Sigmoid colon (tissue), 7 donors: ENCODE measurements at places on chromosomes 12 and 14.

DNA sequence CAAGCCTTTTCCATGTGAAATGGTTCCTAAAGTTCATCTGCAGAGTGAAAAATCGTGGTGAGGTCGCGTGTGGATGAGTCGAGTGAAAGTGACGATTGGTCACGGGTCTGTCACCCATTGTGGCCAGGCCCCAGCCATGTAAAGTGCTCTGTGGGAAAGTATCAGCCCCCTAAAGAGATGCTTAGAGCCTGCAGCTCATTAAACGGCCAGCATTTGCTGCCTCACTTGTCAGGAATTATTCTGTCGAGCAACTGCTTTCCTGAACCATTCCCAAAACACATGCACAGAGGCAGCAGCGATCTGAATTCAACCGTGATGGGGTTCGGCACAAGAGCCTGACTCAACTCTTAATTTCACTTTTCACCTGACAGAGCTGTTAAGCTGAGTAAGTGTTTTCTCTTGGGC lies 16.0 kb downstream of the DBX2 start:
- H3K4me1 ChIP-seq = no peaks in the 10 kb centered on the region
- H3K27ac ChIP-seq = no peak overlapping the region
- DNase-seq = no peak
- H3K36me3 ChIP-seq = no peaks in the 10 kb centered on the region
- no peaks in the 10 kb centered on the region for H3K27me3 ChIP-seq

GRCh38 chr12:29455087-29455486 lies 42.4 kb downstream of the OVCH1 start:
- H3K27ac ChIP-seq = no peak overlapping the region
- no peaks in the 10 kb centered on the region for H3K36me3 ChIP-seq
- no peaks in the 10 kb centered on the region for H3K4me1 ChIP-seq
- H3K4me3 ChIP-seq = no peak overlapping the region
- H3K27me3 ChIP-seq = no peaks in the 10 kb centered on the region

DNA sequence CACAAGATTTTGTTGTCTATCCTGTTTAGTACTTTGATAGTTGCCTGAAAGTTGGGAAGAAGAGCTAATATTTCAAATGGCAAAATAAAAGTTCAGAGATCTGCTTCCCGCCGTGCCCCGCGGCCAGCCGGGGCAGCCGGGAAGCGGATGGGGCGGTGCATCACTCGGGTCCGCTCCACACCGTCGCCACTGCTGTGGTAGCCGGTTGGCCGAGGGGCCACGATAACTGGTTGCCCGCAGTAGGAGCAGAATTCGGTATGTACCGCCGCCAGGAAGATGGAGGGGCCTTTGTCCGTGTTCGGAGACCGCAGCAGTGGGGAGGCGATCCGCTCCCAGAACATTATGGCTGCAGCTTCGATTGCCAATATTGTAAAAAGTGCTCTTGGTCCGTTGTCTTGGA lies 427.2 kb upstream of the PDE3A start:
- no peak for DNase-seq
- H3K4me1 ChIP-seq = no peaks in the 10 kb centered on the region
- H3K27me3 ChIP-seq = no peaks in the 10 kb centered on the region
- H3K27ac ChIP-seq = no peak overlapping the region
- no peaks in the 10 kb centered on the region for H3K36me3 ChIP-seq
- H3K4me3 ChIP-seq = no peak overlapping the region

- H3K27ac ChIP-seq = peak overlapping the region; percentile 18
- H3K4me1 ChIP-seq = peaks cover 43% of the 10 kb centered on the region
- H3K4me3 ChIP-seq = no peak overlapping the region
- no peak for DNase-seq
Measured at GRCh38 chr12:104340177-104340576, 36.6 kb downstream of the EID3 start.

GRCh38 chr14:21476523-21476924 lies 235 bp downstream of the RAB2B start:
- H3K27ac ChIP-seq = peak overlapping the region; percentile 87
- H3K36me3 ChIP-seq = peaks cover 3% of the 10 kb centered on the region
- H3K4me1 ChIP-seq = no peaks in the 10 kb centered on the region
- peak overlapping the region; percentile 86 for H3K4me3 ChIP-seq

DNA sequence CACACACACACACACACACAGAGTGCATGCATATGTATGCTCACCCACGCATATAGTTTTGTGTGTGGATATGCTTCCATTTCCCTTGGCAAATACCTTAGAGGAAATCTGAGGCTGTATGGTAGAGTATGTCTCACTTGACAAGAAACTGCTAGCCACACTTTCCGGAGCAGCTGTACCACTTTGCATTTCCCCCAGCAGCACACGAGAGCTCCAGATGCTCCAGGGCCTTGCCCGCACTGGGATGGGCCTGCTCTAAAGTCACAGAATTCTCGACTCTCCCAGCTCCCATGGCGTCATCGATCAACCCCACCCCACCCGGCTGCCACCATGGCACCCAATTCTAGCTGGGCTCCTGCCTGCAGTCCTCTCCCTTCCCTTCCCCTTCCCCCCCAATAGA lies 21.9 kb downstream of the CLMN start:
- H3K4me1 ChIP-seq = no peaks in the 10 kb centered on the region
- DNase-seq = no peak
- no peaks in the 10 kb centered on the region for H3K27me3 ChIP-seq
- H3K36me3 ChIP-seq = no peaks in the 10 kb centered on the region
- H3K4me3 ChIP-seq = no peak overlapping the region

DNA sequence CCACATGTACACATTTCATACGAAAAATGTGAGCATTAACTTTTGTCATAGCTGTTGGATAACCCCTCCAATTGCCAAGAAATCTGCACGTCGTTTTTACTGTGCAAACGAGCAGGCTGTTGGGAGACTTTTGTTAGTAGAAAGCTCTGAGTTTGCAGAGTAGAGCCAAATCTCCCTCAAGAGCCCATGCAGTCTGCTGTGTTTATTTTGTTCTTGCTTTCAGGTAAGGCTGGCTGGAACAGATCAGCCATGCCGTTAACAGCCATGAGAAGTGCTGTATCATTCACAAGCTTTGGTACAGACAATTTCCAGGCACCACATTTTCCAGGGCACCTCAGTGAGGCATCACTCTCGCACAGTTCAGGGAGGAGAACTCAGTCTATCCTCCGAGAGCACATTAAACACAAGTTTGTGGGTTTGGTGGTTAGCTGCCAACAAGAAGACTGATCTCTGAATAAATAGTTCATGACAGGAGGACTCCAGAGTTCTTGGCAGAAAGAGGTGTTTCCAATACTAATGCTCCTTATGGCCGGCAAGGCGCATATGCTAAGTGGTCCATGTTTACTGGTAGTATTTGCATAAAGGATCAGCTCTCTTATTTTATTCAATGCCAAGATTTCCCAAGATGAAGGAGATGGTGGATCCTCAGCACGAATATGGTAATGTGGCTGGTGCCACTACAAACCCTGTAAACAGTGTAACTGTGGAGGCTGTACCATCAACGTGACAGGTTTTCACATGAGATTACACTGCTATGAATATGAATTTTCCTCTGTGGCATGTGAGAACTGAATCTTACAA lies 30.3 kb upstream of the PELI2 start:
- peak; percentile 74 for DNase-seq
- peak overlapping the region; percentile 60 for H3K27ac ChIP-seq
- H3K4me1 ChIP-seq = peaks cover 20% of the 10 kb centered on the region
- H3K36me3 ChIP-seq = no peaks in the 10 kb centered on the region

DNA sequence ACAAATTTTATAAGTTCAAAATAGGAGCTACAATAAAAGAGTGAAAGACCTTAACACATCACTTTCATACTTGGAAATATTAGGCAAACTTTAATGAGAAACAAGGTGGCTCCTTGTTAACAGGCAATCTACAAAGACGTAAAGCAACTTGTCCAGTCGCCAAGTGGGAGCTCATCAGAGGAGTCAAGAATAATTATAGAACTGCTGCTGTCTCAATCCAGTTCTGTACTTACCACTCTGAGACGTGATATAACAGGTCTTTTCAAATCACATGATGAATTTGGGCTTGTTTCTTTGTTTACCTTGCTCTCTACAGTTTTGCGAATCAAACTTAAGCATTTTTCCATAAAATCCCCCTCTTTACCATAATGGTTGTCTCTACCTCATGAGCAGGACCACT lies 3.6 kb downstream of the YBX3 start:
- peak overlapping the region; percentile 96 for H3K27ac ChIP-seq
- H3K27me3 ChIP-seq = no peaks in the 10 kb centered on the region
- H3K4me1 ChIP-seq = peaks cover 66% of the 10 kb centered on the region
- no peak overlapping the region for H3K4me3 ChIP-seq

DNA sequence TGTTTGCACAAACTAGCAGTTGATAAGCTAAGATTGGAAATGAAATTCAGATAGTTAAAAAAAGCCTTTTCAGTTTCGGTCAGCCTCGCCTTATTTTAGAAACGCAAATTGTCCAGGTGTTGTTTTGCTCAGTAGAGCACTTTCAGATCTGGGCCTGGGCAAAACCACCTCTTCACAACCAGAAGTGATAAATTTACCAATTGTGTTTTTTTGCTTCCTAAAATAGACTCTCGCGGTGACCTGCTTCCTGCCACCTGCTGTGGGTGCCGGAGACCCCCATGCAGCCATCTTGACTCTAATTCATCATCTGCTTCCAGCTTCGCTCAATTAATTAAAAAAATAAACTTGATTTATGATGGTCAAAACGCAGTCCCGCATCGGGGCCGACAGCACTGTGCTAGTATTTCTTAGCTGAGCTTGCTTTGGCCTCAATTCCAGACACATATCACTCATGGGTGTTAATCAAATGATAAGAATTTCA lies 335.6 kb downstream of the TMEM121 start:
- H3K27me3 ChIP-seq = peaks cover 3% of the 10 kb centered on the region
- H3K36me3 ChIP-seq = no peaks in the 10 kb centered on the region

DNA sequence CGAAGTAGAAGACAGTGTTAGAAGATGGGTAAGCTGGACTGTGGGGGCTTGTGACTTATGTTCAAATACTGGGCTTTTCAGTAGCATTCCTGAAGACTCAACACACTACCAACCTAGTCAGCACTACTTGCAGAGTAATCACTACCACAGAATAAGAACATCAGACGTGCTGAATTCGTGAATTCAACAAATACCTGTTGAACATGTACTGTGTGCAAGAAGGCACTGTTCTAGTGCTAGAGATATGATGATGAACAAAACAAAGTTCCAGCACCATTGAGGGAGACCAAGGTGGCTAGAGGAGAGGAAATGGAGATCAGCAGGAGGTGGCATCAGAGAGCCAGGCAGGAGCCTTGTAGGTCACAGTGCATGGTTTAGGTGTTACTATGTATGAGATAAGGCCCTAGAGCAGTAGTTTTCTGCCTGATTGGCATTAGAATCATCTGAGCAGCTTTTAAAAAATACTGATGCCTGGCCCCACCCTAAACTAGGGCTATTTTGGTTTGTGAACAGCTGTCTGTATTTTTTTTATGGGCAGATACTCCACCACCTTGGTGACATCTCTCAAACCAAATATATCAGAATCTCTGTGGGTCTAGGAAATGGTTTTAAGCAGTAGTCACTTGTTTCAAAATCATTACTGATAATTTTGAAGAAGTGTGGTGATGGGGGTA lies 26.8 kb downstream of the FERMT2 start:
- H3K4me3 ChIP-seq = no peak overlapping the region
- H3K36me3 ChIP-seq = peaks cover under 1% of the 10 kb centered on the region
- no peaks in the 10 kb centered on the region for H3K27me3 ChIP-seq
- peaks cover 97% of the 10 kb centered on the region for H3K4me1 ChIP-seq

DNA sequence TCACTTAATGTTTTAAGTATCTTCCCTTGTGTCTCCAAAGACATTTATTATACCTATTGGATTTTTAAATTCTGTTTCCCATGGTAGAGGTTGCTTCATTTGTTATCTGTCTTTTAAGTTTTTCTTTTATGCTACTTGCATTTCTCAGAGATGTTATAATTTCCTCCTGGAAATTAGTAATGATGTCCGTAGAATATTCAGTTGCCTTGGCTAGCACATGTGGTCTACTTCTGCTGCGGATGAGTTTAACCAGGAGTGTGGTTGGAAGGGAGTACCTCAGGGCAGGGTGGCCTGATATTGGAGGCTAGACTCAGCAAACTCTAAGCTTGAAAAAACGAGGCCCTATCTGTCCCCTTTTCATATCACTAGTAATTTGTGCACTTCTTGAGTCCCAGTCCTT lies 8.8 kb upstream of the EVL start:
- no peak for DNase-seq
- no peaks in the 10 kb centered on the region for H3K36me3 ChIP-seq
- no peak overlapping the region for H3K27ac ChIP-seq
- H3K4me3 ChIP-seq = no peak overlapping the region
- no peaks in the 10 kb centered on the region for H3K27me3 ChIP-seq
- H3K4me1 ChIP-seq = peaks cover 12% of the 10 kb centered on the region
